Activated CD8-positive, alpha-beta memory T cell treated with anti-CD3 and anti-CD28 coated beads, Interleukin-2, amount 10 ng/mL, durations not matched to agents 7 days and 5 days (primary cell): ENCODE measurements at places on chromosomes 4 and X. TPM values are rescaled to one million over a fixed set of nuclear protein-coding genes. Genes with fewer than 3 reads are reported as not detected.
A peak's percentile ranks its signal among the peaks of the same experiment; 100 is the strongest.

Gene PDZD4
- total RNA-seq = 0.12 TPM

Gene TMEM165
- 77.2 TPM for total RNA-seq

Gene SPANXD
- total RNA-seq = not detected

Gene BMP3
- total RNA-seq = not detected

Gene NMU
- not detected for total RNA-seq

Gene EDNRA
- not detected for total RNA-seq

Gene CXCL13
- total RNA-seq = not detected

DNA sequence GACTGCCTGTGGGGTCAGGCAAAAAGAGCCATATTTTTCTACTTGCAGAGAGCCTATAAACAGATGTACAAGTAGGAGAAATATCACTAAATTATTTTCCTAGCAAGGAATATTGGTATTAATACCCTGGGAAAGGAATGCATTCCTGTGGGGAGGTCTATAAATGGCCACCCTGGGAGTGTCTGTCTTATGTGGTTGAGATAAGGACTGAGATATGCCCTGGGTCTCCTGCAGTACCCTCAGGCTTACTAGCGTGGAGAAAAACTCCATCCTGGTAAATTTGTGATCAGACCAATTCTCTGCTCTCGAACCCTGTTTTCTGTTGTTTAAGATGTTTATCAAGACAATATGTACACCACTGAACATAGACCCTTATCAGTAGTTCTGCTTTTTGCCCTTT, 35.4 kb downstream of the C4orf33 start:
- peaks cover 2% of the 10 kb centered on the region for H3K36me3 ChIP-seq
- H3K4me1 ChIP-seq = no peaks in the 10 kb centered on the region
- DNase-seq = no peak
- no peak overlapping the region for H3K27ac ChIP-seq
- H3K27me3 ChIP-seq = no peaks in the 10 kb centered on the region

- H3K4me3 ChIP-seq = peak within 1 kb of the TSS; percentile 33
- H3K4me1 ChIP-seq = peaks cover 2% of the 10 kb centered on the region
- H3K36me3 ChIP-seq = no peaks in the 10 kb centered on the region
Observed at GRCh38 chrX:21658152-21658737, at the start of gene KLHL34. KLHL34 (minus strand) TSS chrX:21658330; CDS start chrX:21657788, 542 bp downstream.

DNA sequence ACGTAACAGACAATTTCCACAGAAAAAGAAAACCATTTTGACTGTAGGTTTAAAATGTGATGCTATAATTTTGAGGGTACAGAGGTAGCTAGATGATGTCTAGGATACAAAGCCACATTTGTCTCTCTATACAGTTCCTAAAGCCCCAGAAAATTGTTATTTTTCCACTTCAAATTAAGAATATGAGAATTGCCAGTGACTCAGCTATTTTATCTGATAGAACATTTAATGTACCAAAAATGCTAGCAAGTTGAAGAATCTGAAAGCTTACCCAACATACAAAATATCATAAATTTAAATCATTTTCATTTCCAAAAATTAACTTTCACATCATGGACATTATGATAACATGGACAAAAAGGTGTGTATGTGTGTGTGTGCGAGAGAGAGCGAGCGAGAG, 148.0 kb downstream of the CAMK2D start:
- no peak overlapping the region for H3K4me3 ChIP-seq
- DNase-seq = no peak
- peaks cover 5% of the 10 kb centered on the region for H3K4me1 ChIP-seq

DNA sequence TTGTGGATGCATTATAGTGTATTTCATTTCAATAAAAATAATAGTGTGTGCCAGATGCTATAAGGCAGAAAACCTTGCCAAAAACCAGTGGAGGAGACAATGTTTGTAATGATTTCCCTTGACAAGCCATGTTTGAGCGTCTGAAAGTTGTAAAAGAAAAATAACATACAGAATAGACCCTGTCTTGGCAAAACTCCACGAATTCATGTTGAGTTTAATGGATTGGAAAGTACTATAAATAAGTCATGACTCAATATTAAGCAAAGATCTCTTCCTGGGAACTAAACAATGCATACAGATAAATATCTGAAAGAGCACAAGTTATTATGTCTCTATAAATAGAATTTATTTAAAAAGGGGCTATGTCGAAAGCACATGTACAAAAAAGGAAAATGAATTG, 543.5 kb downstream of the GABRG1 start:
- no peak overlapping the region for H3K4me3 ChIP-seq
- no peaks in the 10 kb centered on the region for H3K36me3 ChIP-seq
- H3K4me1 ChIP-seq = no peaks in the 10 kb centered on the region
- H3K27me3 ChIP-seq = no peaks in the 10 kb centered on the region
- no peak overlapping the region for H3K27ac ChIP-seq

- DNase-seq = no peak
- no peak overlapping the region for H3K4me3 ChIP-seq
- H3K36me3 ChIP-seq = peaks cover 1% of the 10 kb centered on the region
- no peak overlapping the region for H3K27ac ChIP-seq
- peaks cover 3% of the 10 kb centered on the region for H3K27me3 ChIP-seq
- peaks cover 5% of the 10 kb centered on the region for H3K4me1 ChIP-seq
Observed at GRCh38 chr4:123325241-123325681, 71.3 kb upstream of the SPRY1 start.
